NCI-H446 treated with DMSO at 0.1 percent for 48 hours (cell line): ENCODE measurements at places on chromosomes 13 and 19.

GRCh38 chr19:42601811-42602443, 7.2 kb upstream of the CEACAM8 start:
- DNase-seq, result no peak

DNA sequence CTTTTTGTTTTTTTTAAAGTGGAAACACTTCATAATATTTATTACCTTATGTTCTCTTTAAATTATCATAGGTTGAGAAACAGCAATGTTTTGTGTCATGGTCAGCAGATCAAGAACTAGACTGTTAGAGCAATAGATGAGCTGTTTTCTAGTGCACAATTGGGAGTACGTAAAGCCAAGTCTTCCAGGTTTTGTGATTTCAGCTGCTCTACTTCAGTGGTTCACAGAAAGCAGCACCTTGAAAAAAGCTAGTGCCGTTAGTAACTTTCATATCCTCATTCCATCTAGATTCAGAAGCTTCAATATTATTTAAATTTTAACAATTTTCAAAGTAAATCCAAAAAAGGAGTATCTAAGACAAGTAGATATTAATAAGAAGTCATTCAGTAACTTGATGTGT, 1.9 kb downstream of the GPR18 start:
- no peak for DNase-seq

GRCh38 chr19:4234862-4235201, 5.5 kb downstream of the EBI3 start:
- no peak for DNase-seq

DNA sequence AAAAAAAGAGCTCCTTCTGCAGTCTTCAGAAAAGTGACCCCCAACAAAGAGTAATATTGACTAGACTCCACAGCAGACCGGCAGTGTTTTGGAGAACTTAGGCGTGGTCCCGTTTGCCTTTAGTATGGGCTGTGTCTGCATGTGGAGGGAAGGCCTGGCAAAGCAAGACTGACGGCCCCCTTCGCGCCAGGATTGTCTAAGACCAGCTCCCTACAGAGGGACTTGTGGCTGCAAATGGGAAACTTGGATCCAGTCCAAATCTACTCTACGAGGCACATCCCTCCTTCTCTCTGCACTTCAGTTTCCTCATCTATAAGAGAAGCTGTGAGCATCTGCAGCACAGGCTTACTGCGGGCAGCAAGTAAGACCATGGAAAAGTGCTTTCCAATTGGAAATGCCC, 350.0 kb downstream of the ZNF536 start:
- DNase-seq, result no peak

DNA sequence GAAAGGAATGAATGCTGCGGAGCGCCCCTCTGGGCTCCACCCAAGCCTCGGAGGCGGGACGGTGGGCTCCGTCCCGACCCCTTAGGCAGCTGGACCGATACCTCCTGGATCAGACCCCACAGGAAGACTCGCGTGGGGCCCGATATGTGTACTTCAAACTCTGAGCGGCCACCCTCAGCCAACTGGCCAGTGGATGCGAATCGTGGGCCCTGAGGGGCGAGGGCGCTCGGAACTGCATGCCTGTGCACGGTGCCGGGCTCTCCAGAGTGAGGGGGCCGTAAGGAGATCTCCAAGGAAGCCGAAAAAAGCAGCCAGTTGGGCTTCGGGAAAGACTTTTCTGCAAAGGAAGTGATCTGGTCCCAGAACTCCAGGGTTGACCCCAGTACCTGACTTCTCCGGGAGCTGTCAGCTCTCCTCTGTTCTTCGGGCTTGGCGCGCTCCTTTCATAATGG, 8.6 kb downstream of the PDX1 start:
- DNase-seq, result no peak

DNA sequence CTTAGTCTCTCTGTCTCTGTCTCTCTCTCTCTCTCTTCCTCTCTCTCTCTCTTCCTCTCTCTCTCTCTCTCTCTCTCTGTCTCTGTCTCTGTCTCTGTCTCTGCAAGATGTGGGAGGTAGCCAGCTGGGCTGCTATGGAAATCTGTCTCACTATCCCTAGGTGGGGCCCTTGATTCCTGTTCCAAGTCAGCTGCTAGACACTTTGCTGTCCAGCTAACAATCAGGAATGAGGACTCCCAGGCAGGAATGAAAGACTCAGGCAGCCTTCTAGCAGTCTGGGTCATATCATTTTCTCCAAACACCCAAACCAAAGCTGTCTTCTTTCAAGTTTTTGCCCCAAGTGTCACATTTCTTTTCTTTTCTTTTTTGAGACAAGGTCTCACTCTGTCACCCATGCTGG, 23.2 kb downstream of the CATSPERD start:
- DNase-seq, result no peak

- DNase-seq, result no peak
Observed at GRCh38 chr13:114115191-114115671, 17.2 kb downstream of the RASA3 start.

- no peak for DNase-seq
Observed at GRCh38 chr19:50537306-50537685, 23.6 kb upstream of the ASPDH start.

- DNase-seq, result no peak
Observed at GRCh38 chr13:100022798-100023197, 41.2 kb downstream of the ZIC2 start.

GRCh38 chr13:33441015-33441414, 155.5 kb upstream of the STARD13 start:
- no peak for DNase-seq

DNA sequence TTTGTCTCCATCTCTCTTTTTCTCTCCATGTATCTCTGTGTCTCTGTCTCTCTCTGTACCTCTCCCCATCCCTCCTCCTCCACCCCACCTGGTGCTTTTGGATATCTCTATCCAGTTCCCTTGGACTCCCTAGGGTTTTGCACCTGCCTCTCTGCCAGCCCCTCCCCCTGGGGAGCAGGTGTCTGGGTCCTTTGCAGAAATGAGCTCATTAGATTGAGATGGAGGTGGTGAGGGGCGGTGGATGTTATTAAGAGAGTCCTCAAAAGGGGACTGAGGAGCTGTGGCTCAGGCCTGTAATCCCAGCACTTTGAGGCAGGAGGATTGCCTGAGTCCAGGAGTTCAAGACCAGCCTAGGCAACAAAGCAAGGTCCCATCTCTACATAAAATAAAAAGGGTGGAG, 2.1 kb downstream of the KCNN4 start:
- no peak for DNase-seq

GRCh38 chr13:23771552-23771951, 117.6 kb downstream of the MIPEP start:
- no peak for DNase-seq

DNA sequence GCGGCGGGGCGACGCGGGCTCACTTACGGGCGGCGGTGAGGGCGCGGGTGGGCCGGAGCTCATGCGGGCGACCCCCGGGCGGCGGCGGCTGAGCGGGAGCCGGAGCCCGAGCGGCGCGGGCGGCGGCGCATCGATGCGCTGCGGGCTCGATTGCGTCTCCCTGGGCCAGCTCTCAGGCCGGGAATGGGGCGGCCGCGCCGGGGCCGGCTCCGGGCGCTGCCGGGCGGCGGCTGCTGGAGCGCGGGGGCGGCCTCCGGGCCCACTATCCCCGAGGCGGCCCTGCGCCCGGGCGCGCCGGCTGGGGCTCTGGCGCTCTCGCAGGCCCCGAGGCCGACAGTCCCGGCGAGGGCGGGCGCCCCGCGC, 1.4 kb upstream of the TSHZ3 start:
- DNase-seq, result no peak

- DNase-seq, result no peak
Observed at GRCh38 chr19:53907193-53907581, 1.9 kb upstream of the CACNG7 start.

DNA sequence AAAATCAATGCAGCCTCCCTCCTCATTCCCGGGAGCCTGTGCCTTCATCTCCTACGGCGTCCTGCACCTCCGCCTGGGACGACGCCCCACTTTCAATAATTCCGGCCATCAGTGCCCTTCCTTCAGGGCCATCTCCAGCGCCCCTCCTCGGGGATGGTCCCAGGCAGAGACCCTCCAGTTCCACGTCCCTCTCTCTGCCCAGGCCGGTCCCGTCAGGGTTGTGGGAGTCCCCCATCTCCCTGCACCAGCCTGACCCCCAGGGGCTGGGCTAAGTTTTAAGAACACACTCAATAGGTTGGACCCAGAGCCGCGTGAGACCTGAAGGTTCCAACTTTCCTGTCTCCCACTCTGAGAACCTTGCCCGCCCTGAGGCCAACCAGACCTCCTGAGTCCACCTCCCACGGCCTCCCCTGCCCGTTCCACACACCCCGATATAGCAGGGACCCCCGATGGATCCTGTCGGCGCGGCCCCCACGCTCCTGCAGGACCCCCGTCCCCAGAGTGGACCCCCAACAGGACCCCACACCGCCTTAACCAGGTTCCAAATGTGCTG, 646 bp downstream of the TMEM161A start:
- DNase-seq, result no peak

DNA sequence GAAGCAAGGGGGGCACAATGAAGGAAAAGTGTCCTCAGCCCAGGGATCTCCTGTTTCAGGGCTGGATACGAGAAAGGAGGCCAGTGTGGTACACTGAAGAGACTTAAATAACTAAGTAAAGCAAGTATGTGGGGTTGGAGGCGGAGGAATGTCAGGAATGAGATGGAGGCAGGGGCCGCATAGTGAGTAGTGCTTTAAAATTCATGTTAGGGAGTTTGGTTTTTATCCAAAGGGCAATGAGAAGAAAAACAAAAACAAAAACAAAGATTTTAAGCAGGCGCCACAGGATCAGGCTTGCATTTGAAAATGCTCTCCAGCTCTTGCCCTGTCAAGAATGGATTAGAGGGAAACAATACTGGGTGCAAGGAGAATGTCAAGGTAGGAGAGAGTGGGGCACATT, 273.4 kb downstream of the DCLK1 start:
- peak; percentile 67 for DNase-seq

GRCh38 chr13:41352935-41353840, 42.1 kb downstream of the NAA16 start:
- DNase-seq, result no peak

DNA sequence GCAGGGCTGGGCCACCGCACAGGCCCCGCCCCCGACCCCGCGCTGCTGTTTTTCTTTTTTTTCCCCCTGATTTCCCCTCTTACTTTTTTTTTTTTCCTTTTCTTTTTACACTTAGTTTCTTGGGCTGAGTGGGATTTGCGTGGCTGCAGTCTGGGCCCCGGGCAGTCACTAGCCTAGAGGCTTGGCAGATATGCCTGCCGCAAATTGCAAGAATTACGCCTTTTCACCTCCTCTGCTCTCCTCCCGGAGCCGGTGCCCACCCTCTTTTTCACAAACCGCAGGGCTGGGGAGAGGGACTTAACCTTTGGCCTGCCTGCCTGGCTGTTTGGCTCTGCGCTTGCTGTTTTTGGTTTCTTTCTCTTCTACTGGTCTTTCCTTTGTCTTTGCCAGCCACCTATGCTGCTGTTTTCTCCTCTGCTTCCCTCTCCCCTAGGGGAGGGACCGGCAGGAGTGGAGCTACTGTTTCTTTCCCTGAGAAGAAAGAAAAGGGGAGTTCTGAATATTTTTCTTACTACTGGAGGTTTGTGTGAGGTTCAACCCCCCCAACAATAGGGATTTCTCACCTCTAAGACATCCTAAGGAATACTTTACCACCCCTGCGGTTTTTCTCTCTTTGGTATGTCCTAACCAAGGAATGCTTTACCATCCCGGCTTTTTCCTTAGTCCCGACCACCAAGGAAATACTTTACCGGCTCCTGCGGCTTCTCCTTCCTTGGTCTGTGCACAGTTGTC, 11.0 kb downstream of the ZNF552 start:
- no peak for DNase-seq

DNA sequence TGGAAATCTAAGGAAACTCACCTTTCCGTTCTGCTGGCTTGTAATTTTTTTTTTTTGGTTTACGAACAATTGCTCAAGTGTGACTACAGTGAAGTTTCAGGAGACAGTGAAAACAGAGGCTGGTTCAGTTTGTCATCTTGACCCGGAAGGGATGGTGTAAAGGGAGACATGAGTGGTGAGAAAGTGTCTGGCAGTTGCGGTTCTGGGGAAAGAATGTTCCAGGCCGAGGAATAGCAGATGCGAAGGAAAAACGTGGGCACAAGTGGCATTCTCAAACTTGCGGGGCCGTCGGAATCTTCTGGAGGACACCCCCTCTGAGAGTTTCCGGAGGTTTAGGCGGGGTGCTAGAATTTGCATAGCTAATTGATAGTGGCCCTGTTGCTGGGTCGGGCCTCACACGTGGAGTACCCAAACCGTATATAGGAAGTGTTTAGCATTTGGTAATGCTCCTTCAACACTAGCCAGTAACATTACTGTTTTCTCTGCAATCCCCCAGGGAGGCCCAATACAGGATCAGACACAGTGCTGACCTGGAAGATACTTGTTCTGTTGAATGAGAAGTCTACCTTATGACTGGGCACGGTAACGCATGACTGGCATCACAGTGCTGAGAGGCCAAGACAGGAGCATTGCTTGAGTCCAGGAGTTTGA, 2.8 kb upstream of the TNFSF9 start:
- no peak for DNase-seq

DNA sequence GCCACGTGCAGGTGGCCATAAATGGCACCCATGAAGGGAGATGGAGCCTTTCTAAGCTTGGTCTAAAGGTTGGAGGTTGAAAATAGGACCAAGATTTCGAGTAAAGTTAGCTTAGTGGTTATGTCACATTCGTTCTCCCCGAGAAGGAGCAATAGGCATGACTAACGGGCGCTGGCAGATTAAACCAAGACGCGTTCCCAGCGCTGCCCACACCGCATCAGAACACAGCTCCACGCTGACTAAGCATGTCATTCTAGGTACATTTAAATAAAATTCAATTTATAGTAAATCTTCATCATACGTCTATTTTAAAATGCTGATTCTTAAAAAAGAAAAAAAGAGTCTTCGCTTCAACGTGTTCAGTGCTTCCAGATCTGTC, 95.0 kb upstream of the IRS2 start:
- DNase-seq, result no peak

DNA sequence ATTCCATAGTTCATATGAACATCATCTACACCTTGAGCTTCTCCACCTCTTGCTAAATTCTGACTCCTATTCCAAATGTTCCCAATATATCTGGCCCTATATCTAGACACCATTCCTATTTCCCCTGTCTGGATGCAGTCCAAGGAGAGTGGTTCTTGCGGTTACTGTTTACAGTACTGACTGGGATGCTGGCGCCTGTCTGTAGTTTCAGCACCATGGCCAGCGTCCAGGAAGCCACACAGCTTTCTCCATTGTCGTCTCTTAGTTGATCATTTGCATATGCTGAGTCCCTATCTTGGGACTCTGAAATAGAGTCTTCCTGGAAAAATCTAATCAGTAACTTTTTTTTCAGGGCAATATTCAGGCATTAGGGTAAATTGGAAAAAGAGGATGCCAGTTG, 14.9 kb downstream of the LAIR2 start:
- no peak for DNase-seq

- no peak for DNase-seq
Observed at GRCh38 chr19:33246709-33247440, 21.2 kb upstream of the SLC7A10 start.

- no peak for DNase-seq
Observed at GRCh38 chr13:109058087-109058486, 428.7 kb downstream of the MYO16 start.
